ENCODE measurements at places on chromosomes 1 and 21. TPM values are rescaled to one million over a fixed set of nuclear protein-coding genes. Genes with fewer than 3 reads are reported as not detected.

- H3K27ac ChIP-seq: no peak overlapping the region
- H3K36me3 ChIP-seq: no peaks in the 10 kb centered on the region
- H3K4me3 ChIP-seq: no peak overlapping the region
These were observed 34.5 kb upstream of the ATP2B4 start for GRCh38 chr1:203592156-203592555.

DNA sequence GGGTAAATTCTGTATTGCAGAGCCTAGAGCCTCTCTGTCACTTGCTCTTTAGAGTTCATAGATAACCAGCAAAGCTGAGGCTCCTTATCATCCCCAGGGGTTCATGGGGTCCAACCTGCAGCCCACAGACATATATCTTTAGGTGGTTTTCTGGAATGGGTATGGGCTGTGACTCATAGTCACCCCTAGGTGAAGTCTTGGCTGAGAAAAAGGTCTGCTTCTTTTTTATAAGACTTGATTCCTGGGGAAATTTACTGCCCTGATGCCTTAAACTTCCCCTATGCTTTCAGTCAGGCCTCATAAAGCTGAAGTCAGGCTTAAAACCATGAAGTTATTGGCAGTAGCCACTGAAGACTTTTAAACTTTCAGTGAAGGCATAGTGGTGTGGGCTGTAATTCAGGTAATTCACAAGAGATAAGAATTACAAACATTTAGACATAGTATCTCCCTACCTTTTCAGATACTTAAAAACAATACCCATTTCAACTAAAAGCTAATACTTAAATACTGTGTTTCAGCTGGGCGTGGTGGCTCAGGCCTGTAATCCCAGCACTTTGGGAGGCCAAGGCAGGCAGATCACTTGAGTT is 46.8 kb downstream of the MACO1 start:
- no peak for DNase-seq
- H3K36me3 ChIP-seq: no peaks in the 10 kb centered on the region
- no peak overlapping the region for H3K4me3 ChIP-seq
- H3K4me1 ChIP-seq: no peaks in the 10 kb centered on the region

- H3K4me1 ChIP-seq: peaks cover 65% of the 10 kb centered on the region
- H3K27me3 ChIP-seq: no peaks in the 10 kb centered on the region
- no peaks in the 10 kb centered on the region for H3K36me3 ChIP-seq
- peak; percentile 45 for DNase-seq
- no peak overlapping the region for H3K4me3 ChIP-seq
These were observed 216.1 kb downstream of the PBX1 start for GRCh38 chr1:164774819-164775654.

- H3K27me3 ChIP-seq: no peaks in the 10 kb centered on the region
- H3K4me1 ChIP-seq: no peaks in the 10 kb centered on the region
- H3K4me3 ChIP-seq: no peak overlapping the region
- peak; percentile 17 for DNase-seq
These were observed 273.7 kb downstream of the NTNG1 start for GRCh38 chr1:107414550-107414949.

DNA sequence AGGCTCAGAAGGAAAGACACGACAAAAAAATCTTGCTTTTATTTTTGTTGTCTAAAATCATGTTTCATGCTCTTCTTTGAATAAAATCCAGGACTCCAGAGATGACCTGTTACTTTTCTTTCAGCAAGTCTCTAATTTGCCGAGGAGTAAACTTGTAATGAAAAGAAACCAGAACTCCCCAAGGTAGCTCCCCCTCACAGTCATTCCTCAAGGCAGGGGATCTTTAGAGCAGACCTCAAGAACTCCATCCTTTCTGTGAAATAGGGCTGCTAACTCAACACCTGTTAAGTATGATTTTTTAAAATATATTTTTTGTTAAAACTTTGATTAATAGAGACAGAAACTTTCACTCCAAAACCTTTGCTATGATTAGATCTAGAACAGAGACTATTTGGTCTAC is 82.7 kb upstream of the ABCD3 start:
- peak overlapping the region; percentile 70 for H3K27ac ChIP-seq
- no peaks in the 10 kb centered on the region for H3K36me3 ChIP-seq
- H3K27me3 ChIP-seq: no peaks in the 10 kb centered on the region
- no peak for DNase-seq

The LDLRAD1 gene
- total RNA-seq: 28.7 TPM

DNA sequence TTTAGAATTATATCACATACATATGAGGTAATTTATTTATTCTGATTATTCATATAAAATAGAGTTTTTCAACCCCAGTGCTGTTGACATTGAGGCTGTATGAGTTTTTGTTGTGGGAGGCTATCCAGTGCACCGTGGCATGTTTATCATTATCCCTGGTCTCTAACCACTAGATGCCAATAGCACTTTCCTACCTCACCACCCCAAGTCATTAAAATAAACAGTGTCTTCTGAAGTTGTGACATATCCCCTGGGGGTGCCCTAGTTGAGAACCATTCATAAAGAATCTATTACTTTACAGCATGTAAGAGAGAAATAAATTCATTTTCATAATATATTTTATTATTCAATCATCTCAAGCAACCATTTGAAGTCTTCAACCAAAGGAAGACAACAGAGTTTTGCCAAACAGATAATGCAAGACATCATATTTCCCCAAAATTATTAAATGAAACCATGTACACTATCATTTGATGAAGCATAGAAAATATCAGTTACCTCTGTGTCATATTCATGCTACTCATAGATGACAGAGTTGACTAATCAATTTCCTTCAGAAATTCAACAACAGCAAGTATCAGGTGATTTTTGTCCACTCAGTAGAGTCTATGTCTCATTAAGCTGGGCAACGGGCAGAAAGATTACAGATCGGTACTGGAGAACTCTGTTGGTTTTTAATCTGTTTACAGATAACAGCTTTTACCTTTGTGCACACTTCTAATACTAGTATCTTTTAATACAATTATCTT is 39.5 kb upstream of the RGS1 start:
- H3K4me1 ChIP-seq: peaks cover 14% of the 10 kb centered on the region
- DNase-seq: no peak
- no peak overlapping the region for H3K27ac ChIP-seq
- H3K36me3 ChIP-seq: no peaks in the 10 kb centered on the region

- no peak overlapping the region for H3K27ac ChIP-seq
- no peaks in the 10 kb centered on the region for H3K27me3 ChIP-seq
- H3K36me3 ChIP-seq: no peaks in the 10 kb centered on the region
- no peak overlapping the region for H3K4me3 ChIP-seq
- H3K4me1 ChIP-seq: no peaks in the 10 kb centered on the region
- no peak for DNase-seq
These were observed 69.8 kb upstream of the HSPA13 start for GRCh38 chr21:14452727-14453241.

The LAMC2 gene
- total RNA-seq: 49.6 TPM

The RAB29 gene
- 19.5 TPM for total RNA-seq

DNA sequence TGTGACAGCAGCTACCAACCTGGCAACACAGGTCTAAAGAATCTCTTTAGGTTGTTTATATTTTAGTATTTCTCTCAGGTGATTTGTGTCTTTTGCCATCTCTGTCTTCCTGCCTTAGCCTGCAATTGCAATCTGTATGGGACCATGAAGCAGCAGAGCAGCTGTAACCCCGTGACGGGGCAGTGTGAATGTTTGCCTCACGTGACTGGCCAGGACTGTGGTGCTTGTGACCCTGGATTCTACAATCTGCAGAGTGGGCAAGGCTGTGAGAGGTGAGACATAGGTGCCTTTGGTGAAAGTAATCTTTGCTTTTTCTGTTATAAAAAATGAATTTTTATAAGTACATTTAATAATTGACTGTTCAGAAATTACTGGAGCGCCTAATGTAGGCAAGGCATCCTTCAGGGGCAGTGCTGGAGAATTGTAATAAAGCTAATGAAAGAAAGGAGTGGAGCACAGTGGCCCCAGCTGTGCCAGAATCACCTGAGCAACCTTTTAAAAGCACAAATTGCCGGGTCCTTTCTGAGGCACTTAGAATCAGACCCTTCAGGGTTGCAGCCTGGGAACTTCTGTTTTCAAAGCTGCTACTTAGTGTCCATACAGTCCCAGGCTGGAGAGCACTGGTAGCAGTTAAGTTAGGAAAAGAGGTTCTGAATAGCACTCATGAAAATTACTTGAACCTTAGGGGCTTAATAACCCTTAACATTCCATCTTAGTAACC is 60.6 kb upstream of the LAMC2 start:
- H3K27me3 ChIP-seq: no peaks in the 10 kb centered on the region
- H3K27ac ChIP-seq: no peak overlapping the region
- H3K4me1 ChIP-seq: peaks cover 16% of the 10 kb centered on the region
- H3K4me3 ChIP-seq: no peak overlapping the region

DNA sequence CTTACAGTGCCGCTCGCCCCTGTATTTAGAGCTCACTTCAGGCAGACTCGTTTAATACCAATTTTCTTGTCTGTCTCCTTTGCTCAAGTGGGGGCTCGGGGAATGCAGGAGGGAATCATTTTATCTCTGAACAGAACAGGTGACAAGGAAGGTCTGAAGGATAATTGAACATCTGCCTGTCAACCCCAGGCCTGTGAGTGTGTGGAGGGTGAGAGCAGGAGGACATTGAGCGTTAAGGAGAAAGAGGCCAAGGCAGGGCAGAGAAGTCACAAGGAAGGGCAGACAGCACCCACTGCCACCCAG is 9.7 kb upstream of the PEF1 start:
- no peaks in the 10 kb centered on the region for H3K27me3 ChIP-seq
- DNase-seq: no peak
- no peaks in the 10 kb centered on the region for H3K36me3 ChIP-seq
- H3K4me3 ChIP-seq: no peak overlapping the region

DNA sequence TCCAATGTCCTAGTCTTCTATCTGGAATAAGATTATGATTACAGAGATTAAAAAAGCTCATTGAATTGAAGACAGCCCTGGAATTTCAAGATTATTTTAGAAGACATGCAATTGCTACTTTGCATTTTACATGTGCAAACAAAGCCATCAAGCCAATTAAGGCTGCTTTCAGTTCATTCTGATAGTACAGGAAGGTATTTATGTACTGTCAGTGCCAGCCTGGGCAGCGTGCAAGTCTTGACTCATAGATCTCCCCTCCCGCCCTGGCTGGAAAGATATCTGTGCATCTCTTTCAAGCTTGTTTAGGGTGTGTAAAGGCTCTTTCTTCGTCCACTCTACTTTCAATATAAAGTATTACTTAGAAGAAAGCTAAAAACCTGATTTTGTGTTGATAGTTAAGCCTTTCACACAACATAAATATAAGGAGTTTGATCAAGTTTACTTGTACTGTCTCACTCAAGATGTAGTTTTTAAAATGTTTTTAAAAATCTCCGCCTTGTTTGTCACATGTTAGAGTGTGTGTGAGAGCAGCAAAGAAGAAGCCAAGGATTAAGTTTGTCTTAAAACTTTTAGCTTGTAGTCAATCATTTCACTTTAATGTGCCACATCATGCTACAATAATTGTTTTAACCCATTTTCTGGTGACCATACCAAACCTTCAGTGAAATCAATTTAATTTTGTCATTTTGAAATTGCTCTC is 13.6 kb upstream of the LYPLAL1 start:
- no peak overlapping the region for H3K27ac ChIP-seq
- DNase-seq: peak; percentile 32
- H3K36me3 ChIP-seq: no peaks in the 10 kb centered on the region

DNA sequence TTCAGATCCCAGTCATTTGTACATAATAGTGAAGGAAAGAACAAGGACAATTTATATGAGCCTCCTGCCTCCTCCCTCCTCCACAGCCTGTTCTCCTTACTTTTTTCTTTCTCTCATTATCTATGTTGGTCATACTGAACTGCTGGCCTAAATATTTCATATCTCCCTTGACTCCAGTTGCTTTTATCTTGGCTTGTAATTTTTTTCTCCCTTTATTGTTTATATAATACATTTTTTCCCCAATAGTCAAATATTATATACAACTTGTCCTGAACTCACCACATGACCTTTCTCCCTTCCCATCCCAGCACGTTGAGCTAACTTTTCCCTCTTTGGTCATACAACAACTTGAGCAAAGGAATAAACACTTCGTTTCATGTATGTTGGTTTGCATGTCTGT is 752.1 kb downstream of the LTN1 start:
- peaks cover 23% of the 10 kb centered on the region for H3K4me1 ChIP-seq
- H3K27me3 ChIP-seq: no peaks in the 10 kb centered on the region
- H3K36me3 ChIP-seq: no peaks in the 10 kb centered on the region

The KCNJ15 gene
- 76.4 TPM for total RNA-seq

GRCh38 chr21:36854391-36854790 is 112.1 kb downstream of the HLCS start:
- no peaks in the 10 kb centered on the region for H3K4me1 ChIP-seq
- no peak overlapping the region for H3K27ac ChIP-seq
- no peak overlapping the region for H3K4me3 ChIP-seq
- no peaks in the 10 kb centered on the region for H3K36me3 ChIP-seq
- DNase-seq: peak; percentile 39

DNA sequence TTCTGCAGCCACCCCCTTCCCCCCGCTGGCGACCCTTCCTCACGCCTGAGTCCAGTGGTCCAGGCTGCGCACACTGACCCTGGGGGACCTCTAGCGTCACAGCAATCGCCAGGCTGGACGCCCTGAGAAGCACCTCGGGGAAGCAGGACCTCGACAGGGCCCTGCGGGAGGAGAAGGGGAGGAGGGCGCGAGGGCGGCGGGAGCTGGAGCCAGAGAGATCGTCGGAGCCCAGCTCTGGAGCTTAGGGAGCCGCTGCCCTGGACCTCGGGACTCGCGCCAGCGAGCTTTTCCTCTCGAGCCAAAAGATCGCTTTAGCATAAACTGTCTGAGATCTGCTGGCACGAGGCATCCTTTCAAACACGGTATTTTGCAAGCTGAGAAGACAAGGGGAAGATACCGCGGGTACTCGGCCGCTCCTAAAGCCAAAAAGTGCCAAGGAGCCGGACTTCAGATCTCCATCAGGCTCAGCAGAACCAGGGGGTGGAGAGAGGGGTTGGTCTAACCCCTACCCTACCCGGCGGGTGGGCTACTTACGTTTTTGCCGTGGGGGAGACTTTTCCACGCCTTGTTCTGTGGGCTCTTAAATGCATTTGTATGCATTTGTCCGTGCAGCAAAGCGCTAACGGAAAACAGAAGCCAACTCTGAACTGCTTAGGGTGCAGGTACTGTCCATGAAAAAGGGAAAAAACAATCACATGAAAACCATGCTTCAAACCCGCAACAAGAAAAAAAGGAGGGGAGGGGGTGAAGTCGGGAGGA is 586 bp downstream of the COL24A1 start:
- no peaks in the 10 kb centered on the region for H3K36me3 ChIP-seq
- no peak overlapping the region for H3K27ac ChIP-seq
- H3K4me1 ChIP-seq: no peaks in the 10 kb centered on the region
- no peak overlapping the region for H3K4me3 ChIP-seq
- DNase-seq: peak; percentile 86

DNA sequence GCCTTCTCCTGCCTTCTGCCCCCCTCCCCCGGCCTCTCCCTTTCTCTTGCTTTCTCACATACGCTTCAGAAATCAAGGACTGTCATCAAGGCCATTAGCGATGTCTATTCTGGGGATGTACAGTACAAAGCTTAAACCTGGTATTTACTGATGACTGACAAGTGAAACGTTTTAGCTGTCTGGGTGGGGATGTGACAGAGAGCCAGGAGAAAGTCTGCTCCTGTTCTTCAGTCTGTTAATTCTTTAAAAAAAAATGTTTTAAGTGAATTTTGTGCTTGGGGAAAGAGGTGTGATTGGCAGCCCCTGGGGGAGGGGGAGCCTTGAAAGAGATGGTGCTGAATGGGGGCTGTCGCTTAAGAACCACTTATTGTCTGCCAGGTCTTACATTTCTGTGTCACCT is 283.0 kb upstream of the PLXNA2 start:
- peaks cover 19% of the 10 kb centered on the region for H3K4me1 ChIP-seq
- no peak overlapping the region for H3K4me3 ChIP-seq
- peaks cover 6% of the 10 kb centered on the region for H3K27me3 ChIP-seq
- DNase-seq: no peak
- no peaks in the 10 kb centered on the region for H3K36me3 ChIP-seq

GRCh38 chr1:114507513-114507912 is 3.5 kb downstream of the TRIM33 start:
- DNase-seq: peak; percentile 77
- H3K27me3 ChIP-seq: no peaks in the 10 kb centered on the region
- H3K4me1 ChIP-seq: peaks cover 14% of the 10 kb centered on the region
- peaks cover 4% of the 10 kb centered on the region for H3K36me3 ChIP-seq
- no peak overlapping the region for H3K4me3 ChIP-seq
- H3K27ac ChIP-seq: no peak overlapping the region

All from lung (tissue), 17 donors.